MCF 10A (cell line): ENCODE measurements at places on chromosomes 3 and 15. TPM values are rescaled to one million over a fixed set of nuclear protein-coding genes. Genes with fewer than 3 reads are reported as not detected.

The STXBP5L gene
- not detected in 2 replicates for total RNA-seq

The ZBED2 gene
- total RNA-seq: 6.5 and 19.0 TPM in 2 replicates

DNA sequence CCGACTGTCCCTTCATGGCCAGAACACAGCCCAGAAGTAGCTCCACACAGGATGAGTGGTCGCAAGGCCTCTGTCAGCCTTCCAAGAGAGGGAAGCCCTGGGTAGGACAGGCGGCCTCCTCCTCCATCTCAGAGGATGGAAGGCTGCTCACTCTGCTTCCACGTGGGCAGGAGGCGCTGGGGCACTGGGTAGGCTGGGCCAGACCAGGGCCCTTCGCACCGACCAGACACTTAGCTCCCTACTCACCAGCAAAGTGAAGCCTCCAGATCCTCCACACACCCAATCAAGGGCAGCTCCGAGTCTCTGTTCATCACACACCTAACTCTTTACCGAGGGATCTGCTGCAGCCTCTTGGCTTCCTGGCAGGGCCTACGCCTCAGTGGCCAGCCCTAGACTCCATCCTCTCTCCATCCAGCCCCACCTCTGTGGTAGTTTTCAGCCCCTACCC lies 24.3 kb upstream of the PLXNA1 start:
- no peak for DNase-seq

GRCh38 chr3:170222647-170223541 lies 670 bp downstream of the PRKCI start:
- DNase-seq: peak; percentile 47

DNA sequence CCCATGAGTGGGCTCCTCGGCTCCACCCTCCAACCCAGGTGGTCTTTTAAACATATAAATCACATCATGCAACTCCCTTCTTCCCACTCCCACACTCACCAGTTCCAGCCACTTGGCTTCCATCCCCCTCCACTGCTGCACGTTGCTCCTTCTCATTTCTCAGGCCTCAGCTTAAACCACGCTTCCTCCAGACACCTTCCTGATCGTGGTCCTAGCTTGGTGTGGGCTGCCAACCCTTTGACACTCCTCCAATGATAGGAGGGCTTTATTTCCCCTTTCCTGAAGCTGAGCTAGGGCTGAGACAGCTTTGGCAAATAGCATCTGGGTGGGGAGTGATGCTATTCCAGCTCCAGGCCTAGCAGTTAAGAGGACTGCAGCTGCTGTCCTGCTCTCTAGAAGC lies 130.1 kb downstream of the SRGAP3 start:
- no peak for DNase-seq

GRCh38 chr3:42651248-42652091 lies 2.0 kb upstream of the ZBTB47 start:
- peak; percentile 70 for DNase-seq

DNA sequence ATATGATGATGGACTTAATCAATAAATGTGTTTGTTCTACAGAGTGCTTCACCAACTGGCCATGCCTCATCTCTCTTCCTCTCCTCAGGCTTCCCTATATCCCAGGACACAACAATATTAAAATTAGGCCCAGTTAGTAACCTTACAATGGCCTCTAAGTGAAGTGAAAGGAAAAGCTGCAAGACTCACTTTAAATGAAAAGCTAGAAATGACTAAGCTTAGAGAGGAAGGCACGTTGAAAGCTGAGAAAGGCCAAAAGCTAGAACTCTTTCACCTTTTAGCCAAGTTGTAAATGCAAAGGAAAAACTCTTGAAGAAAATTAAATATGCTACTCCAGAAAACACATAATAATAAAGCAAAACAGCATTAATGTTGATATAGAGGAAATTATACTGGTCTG lies 1010.3 kb downstream of the NAALADL2 start:
- DNase-seq: no peak

DNA sequence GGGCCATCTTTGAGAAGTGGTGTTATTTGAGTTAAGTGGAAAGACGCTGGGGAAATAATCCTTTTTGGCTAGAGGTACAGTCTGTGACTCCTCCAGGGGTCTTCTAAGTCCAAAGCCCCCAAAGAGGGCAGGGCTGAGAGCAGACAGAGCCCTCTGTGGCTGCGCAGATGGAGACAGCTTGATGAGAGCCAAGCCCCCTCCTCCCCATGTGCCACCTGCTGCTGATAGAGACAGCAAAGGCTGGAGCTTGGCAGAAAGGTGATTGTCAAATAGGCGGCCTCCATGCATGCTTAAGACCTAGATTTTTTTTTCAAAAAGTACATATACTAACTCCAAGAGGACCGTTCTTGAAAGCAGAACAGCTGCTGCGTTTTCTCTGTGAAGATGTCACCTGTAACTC lies 72.4 kb downstream of the CRYGS start:
- DNase-seq: no peak
